BJ (cell line): ENCODE measurements at places on chromosomes 12 and 14.

DNA sequence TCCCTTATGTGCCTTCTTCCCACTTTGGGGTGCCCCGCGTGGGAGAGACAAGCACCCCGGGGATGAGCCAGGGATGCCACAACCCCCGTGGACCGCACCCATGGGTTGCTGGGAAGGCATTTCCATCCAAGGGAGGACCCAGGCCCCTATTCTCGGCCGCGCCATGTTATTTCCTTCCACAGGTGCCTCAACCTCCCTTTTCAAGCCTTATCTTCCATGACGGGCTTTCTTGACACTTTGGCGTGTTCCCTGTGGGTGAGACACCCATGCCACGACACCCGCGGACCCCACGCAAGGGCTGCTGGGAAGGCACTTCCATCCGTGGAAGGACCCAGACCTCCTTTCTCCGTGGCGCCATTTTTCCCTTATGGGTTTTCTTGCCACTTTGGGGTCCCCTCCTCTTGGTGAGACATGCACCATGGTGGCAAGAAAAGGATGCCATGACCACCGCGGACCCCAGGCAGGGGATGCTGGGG is 269.2 kb downstream of the ALG10 start:
- DNase-seq: no peak

- no peak for DNase-seq
Measured at GRCh38 chr12:1646569-1647284, 17.7 kb downstream of the WNT5B start.

DNA sequence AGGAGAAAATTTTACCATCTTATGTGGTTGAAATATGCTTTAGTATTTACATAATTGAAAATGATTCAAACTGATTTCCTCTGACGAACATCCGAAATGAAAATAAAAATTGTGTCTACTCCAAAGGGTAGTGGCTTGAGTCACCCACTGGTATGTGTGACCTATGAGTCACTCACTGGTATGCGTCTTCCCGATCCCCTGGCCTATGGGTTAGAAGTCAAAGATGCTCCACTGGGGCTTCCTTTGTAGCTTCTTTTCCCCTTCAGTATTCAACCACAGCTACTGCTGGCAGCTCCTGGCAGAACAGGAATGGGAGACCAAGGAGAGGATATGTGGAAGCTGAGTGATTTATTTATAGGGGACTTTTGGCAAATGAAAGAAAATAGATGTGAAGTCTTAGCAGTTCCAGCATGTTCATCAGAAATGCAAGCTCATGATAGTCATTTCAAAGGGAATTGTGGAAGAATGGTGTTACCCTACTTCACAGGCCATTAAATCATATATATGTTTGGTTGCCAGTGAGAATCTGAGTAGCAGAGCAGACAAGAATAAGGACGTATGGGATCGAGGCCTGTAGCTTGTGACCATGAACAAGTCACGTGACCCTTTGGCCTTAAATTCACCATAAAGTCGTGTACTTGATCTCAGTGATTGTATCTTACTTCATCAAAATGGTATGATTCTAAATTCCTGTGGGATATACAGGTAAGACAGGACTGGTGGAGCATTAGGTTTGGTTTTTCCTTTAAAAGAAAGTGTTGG is 108.3 kb downstream of the CRADD start:
- DNase-seq: no peak

DNA sequence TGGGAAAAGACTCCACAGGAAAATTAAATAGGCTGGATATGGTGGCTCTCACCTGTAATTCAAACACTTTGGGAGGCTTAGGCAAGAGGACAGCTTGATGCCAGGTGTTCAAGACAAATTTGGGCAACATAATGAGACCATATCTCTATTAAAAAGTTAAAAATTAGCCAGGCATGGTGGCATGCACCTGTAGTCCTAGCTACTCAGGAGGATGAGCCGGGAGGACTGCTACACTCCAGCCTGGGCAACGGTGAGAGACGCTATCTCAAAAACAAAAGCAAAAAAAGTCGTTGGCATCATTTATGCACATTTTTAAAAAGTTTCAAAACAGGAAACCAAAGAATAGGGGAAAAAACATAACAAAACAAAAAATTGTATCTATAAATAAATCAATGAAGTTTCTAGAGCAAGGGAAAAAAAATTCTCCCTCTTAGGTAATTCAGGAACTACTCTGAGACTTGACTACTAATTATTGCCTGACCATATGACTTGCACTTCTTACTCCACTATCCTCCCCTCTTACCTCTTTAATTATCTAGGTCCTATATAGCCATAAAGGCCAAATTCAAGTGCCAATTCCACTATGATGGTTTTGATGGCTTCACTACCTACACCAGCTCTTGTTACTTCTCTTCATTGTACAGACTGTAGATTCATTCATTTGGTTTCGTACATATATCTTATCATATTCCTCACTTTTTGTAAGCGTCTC is 1.6 kb downstream of the METTL3 start:
- DNase-seq: no peak
